ENCODE measurements at places on chromosomes 3 and 15. TPM values are rescaled to one million over a fixed set of nuclear protein-coding genes. Genes with fewer than 3 reads are reported as not detected.
A peak's percentile ranks its signal among the peaks of the same experiment; 100 is the strongest.

DNA sequence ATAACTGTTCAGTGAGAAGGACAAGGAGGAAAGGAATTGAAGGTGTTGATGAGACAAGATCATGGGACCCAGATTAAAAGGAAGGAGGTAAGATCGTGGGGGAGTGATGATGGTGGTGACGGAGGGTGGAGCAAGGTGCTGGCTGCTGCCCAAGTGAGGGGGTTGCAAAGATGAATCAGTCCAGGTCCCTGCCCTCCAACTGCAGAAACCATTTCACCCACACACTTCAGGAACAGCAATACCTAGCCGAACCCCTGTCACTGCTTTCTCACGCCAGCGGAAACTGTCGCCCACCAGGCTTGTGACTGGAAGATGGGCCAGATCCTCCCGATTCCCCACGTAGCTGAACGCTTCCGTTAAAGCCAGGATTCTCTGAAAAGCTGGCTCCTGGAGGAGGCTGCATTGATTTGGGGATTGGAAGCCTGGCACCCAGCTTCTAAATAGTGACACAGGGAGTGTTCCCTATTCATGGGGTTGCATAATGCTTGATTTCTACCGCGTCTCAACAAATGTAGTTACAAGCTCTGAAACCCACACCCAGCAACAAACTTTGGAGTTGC is 3.2 kb upstream of the LSG1 start:
- no peak for DNase-seq
- no peaks in the 10 kb centered on the region for H3K4me1 ChIP-seq
- H3K27ac ChIP-seq, result no peak overlapping the region
- H3K4me3 ChIP-seq, result no peak overlapping the region
- H3K36me3 ChIP-seq, result no peaks in the 10 kb centered on the region

The GOLGA8F gene
- total RNA-seq, result not detected

DNA sequence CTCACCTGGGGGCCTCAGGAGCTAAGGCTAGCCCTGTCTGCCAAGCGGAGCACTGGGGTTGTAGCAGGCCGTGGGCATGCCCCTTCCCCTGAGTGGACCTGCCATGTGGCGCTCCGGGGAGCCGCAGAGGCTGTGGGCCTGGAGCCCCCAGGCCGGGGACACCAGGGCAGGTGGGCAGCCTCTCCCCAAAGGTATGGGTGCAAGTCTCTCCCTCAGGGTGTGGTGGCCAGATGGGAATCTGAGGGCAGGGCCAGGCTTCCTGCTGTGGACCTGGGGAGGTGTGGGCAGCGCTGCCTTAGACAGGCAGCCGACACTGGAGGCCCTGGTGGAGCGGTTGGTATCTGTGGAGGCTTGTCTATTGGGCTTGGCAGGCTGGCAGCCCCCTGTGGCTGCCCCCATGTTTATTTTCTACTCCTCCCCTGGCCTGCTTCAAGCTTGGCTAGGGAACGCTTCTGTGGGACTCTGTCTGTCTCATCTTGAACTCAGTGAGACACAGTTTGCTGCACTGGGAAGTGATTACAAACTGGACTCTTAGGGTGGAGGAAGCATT is 5.9 kb downstream of the ACVR2B start:
- no peak for DNase-seq
- H3K4me1 ChIP-seq, result peaks cover 3% of the 10 kb centered on the region
- H3K36me3 ChIP-seq, result no peaks in the 10 kb centered on the region
- no peak overlapping the region for H3K27ac ChIP-seq
- no peaks in the 10 kb centered on the region for H3K27me3 ChIP-seq

The ALCAM gene
- 89.9 TPM for total RNA-seq

- H3K36me3 ChIP-seq, result no peaks in the 10 kb centered on the region
- H3K4me1 ChIP-seq, result peaks cover 2% of the 10 kb centered on the region
- H3K4me3 ChIP-seq, result no peak overlapping the region
These were observed 17.8 kb upstream of the MAP4 start for GRCh38 chr3:48034000-48034516.

- DNase-seq, result no peak
- H3K36me3 ChIP-seq, result no peaks in the 10 kb centered on the region
- no peaks in the 10 kb centered on the region for H3K4me1 ChIP-seq
- H3K27me3 ChIP-seq, result no peaks in the 10 kb centered on the region
These were observed 1064.4 kb upstream of the CFAP20DC start for GRCh38 chr3:60114191-60114590.

GRCh38 chr3:69149586-69149985 is 27.2 kb upstream of the LMOD3 start:
- H3K36me3 ChIP-seq, result no peaks in the 10 kb centered on the region
- H3K27me3 ChIP-seq, result no peaks in the 10 kb centered on the region
- no peak for DNase-seq
- no peaks in the 10 kb centered on the region for H3K4me1 ChIP-seq
- H3K27ac ChIP-seq, result no peak overlapping the region
- no peak overlapping the region for H3K4me3 ChIP-seq

DNA sequence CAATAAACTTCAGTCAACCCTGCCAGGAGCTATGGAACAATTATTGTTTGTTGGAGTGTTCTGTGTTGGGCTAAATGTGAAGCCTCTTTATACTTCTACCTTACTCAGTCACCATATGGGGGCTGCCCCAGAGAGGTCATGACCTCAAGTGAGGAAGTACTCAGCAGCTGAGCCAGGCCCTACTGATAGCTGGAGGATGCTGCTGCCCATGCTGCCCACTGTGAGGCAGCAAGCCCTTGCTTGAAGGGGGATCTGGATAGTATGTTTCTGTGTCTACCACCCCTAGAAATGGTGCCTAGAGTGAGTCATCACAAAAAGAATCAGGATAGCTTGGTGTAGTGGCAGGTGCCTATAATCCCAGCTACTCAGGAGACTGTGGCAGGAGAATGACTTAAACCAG is 4.5 kb upstream of the RPL24 start:
- H3K27ac ChIP-seq, result no peak overlapping the region
- H3K27me3 ChIP-seq, result no peaks in the 10 kb centered on the region
- H3K4me3 ChIP-seq, result no peak overlapping the region
- DNase-seq, result no peak
- no peaks in the 10 kb centered on the region for H3K36me3 ChIP-seq
- H3K4me1 ChIP-seq, result no peaks in the 10 kb centered on the region

GRCh38 chr15:75090388-75090734 is 67.0 kb downstream of the PPCDC start:
- no peak for DNase-seq
- H3K27me3 ChIP-seq, result no peaks in the 10 kb centered on the region
- H3K4me1 ChIP-seq, result no peaks in the 10 kb centered on the region
- peak overlapping the region; percentile 68 for H3K27ac ChIP-seq
- no peak overlapping the region for H3K4me3 ChIP-seq

DNA sequence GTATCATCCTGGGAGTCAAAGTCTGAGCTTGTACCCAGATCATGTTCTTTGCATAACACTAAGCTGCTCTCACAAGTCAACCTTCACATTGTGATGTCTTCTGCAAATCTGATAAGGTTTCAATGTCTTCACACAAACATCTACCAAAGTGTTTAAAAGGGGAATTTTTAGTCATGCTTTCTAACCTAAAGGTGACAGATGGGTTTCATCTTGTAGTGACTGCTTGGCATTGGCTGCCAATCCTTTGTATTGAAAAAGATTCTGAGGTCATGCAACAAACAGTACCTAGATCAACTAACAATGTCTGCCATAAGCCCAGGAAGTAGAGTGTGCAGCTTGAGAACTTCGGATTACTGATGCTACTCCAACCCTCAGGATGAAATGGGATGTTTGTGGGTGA is 43.6 kb upstream of the DIPK2A start:
- no peak for DNase-seq
- H3K4me3 ChIP-seq, result no peak overlapping the region
- no peaks in the 10 kb centered on the region for H3K36me3 ChIP-seq
- H3K27me3 ChIP-seq, result no peaks in the 10 kb centered on the region
- H3K27ac ChIP-seq, result no peak overlapping the region

- H3K4me1 ChIP-seq, result no peaks in the 10 kb centered on the region
- no peak overlapping the region for H3K4me3 ChIP-seq
- H3K27ac ChIP-seq, result no peak overlapping the region
- no peaks in the 10 kb centered on the region for H3K27me3 ChIP-seq
- H3K36me3 ChIP-seq, result no peaks in the 10 kb centered on the region
These were observed 30.9 kb downstream of the UBE2E1 start for GRCh38 chr3:23836536-23837230.

The SIDT1 gene
- 1.8 TPM for total RNA-seq

DNA sequence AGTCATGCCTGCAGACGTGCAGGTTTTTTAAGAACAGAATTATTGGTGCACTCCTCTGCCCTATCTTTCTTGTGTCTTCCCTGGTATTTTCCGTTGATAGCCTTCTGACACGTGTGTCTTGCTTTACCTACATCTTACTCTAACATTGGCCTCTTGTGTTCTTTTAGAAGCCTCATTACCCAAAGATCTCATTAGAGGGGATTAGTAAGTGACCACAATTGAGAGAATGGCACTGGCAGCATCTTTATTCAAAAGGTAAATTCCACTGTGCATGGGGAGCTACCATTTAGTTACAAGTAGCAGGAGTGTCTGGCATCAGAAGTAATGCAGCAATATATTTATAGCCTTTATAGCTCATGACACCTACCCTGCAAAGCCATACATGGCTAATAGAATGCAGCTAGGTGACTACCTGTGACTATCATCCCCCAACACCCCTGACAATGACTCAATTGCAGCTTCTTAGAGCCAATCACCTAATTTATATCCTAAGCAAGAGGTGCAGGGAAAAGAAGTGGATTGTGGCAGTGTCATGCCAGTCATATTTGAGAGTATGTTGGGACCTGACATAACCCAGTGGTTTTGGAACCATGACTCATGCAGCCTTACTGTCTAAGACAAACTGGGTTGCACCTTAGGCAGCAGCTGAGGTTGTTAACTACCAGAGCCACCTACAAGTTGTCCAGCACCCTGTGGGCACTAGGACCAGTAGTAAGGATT is 164.8 kb downstream of the GRM7 start:
- H3K4me1 ChIP-seq, result no peaks in the 10 kb centered on the region
- no peaks in the 10 kb centered on the region for H3K27me3 ChIP-seq
- H3K27ac ChIP-seq, result no peak overlapping the region
- no peak overlapping the region for H3K4me3 ChIP-seq
- DNase-seq, result no peak

DNA sequence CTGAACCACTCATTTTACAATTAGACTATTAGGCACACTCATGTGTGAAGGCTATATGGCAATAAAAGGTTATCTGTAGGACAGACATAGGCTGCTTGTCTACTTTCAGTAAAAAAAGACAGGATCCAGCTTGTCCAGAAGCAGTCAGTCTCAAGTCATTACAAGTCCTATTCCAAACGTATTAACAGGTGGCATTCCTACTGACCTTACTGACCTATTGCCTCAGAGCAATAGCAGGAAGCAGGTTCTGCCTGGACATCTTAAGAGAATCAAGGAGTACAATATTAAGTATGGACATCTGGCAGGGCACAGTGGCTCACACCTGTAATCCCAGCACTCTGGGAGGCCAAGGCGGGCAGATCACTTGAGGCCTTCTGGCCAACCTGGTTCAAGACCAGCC is 7.0 kb downstream of the CMTM6 start:
- no peak overlapping the region for H3K4me3 ChIP-seq
- DNase-seq, result no peak
- H3K27ac ChIP-seq, result no peak overlapping the region
- H3K4me1 ChIP-seq, result peaks cover 4% of the 10 kb centered on the region

The GCSAM gene
- total RNA-seq, result 0.51 TPM

GRCh38 chr15:69410248-69410874 is 3.8 kb upstream of the KIF23 start:
- H3K4me3 ChIP-seq, result no peak overlapping the region
- H3K36me3 ChIP-seq, result no peaks in the 10 kb centered on the region
- no peaks in the 10 kb centered on the region for H3K27me3 ChIP-seq
- no peak overlapping the region for H3K27ac ChIP-seq
- H3K4me1 ChIP-seq, result no peaks in the 10 kb centered on the region

The IQCF6 gene
- total RNA-seq, result not detected

The DLL4 gene
- total RNA-seq, result 28.4 TPM

DNA sequence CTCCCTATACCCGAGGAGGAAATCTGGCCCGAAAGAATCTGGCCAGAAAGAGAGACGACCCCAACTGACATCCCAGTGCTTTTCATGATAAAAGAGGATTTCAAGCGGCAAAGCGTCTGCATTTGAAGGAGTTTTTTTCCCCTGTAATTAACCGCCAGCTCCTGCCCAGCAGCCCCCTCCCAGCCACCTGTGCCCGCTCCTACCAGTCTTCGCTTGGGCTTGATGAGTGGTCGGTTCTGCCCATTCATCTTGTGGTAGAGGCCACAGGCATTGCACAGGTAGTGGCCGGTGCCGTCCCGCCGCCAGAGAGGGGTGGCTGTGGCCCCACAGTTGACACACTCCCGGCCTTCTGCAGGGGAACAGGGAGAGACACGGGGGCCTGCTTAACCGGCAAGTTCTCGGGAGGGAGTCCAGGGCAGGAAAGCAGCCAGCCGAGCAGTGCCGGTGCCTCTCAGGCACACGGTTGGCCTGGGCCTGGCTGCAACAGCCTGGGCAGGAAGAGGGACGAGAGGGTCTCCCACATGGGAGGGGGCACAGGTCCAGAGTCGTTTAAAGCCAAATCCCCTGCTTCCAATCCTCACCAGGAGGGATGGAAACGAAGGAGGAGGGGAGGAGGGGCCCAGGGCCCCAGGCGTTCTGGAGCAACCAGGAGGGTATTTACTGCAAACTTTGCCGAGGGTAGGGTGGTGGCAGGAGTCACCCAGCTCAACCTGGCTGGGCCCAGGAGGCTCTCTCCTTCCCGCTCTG is 9.2 kb downstream of the GATA2 start:
- H3K27me3 ChIP-seq, result no peaks in the 10 kb centered on the region
- H3K27ac ChIP-seq, result no peak overlapping the region
- H3K36me3 ChIP-seq, result no peaks in the 10 kb centered on the region
- no peaks in the 10 kb centered on the region for H3K4me1 ChIP-seq

DNA sequence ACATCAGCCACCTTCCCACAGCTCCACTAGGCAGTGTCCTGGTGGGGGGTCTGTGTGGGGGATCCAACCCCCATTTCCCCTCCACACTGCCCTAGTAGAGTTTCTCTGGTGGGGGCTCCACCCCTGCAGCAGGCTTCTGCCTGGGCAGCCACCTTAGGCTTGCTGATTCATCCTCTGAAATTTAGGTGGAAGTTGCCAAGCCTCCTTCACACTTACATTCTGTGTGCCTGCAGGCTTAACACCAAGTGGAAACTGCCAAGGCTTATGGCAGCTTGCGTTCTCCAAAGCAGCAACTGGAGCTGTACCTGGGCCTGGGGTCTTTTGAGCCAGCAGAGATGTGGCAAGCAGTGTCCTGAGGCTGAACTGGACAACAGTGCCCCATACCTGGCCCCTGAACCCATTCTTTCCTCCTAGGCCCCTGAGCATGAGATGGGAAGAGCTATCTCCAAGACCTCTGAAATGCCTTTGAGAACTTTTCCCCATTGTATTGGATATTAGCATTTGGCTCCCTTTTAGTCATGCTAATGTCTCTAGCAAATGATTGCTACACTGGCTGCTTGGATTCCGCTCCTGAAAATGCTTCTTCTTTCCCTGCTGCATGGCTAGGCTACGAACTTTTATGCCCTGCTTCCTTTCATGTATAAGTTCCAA is 32.5 kb downstream of the CPN2 start:
- DNase-seq, result no peak
- H3K4me3 ChIP-seq, result no peak overlapping the region
- H3K4me1 ChIP-seq, result no peaks in the 10 kb centered on the region
- no peaks in the 10 kb centered on the region for H3K36me3 ChIP-seq
- no peak overlapping the region for H3K27ac ChIP-seq

The CYP8B1 gene
- total RNA-seq, result not detected

The SLC22A13 gene
- total RNA-seq, result 1.3 TPM

The CD86 gene
- total RNA-seq, result 19.7 TPM

GRCh38 chr3:41900265-41900664 is 61.6 kb downstream of the ULK4 start:
- H3K4me1 ChIP-seq, result no peaks in the 10 kb centered on the region
- DNase-seq, result no peak
- no peak overlapping the region for H3K4me3 ChIP-seq
- H3K27ac ChIP-seq, result no peak overlapping the region
- H3K36me3 ChIP-seq, result peaks cover 3% of the 10 kb centered on the region
